ENCODE measurements at places on chromosomes 2 and 18.

DNA sequence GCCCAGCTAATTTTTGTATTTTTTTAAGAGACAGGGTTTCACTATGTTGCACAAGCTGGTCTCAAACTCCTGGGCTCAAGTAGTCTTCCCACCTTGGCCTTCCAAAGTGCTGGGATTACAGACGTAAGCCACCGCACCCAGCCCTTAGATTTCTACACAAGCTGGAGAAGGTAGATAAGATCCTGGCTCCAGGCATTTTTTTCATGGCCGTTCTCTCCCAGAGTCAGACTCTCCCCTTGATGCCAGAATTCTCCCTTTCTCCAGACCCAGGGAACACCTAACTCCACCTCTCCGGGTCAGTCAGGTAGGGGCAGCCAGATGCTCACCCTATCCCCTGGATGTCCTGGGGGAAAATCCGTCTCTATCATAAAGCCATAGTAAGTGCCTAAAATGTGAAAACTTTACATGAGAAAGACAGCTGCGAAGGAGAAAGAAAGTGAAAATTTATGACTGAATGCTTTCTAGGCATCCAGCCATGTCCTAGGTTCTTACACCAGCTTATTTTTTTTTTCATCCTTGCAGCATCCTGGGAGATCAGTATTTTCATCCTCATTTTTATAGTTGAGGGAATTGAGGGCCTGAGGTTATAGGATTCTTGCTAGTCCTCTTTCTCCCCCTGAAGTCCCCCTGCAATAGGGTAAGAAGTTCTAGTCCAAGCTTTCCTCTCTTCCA lies 16.3 kb downstream of the SIX3 start:
- no peak for DNase-seq

- DNase-seq, result no peak
Measured at GRCh38 chr2:23859983-23860382, 66.9 kb downstream of the ATAD2B start.

DNA sequence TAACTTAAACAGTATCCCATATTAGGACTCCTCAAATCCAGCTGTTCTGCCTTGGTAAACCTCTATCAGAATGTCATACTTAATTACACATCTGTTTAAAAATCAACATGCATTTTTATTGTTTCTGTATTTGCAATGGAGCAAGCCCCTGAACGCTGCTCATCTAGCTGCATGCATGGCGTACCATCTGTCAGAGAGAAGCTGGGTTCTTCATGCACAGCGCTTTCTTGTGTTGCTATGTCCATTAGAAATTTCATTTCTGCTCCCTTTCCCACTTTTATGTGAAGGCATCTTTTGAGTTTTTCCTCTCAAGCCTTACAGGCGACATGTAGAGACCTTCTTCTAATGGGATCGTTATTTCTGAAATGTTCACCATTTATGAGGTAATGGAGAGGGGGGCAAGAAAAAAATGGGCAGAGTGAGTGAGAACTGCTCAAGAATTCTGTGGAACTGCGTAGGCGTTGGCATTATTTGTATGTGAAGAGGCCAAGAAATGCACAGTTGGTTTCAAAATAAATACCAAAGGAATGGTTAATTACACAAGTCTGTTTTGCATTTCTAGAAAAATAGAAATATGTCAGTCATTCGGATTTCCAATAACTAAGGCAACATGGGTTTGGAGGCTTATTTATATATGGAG lies 31.6 kb downstream of the INSIG2 start:
- no peak for DNase-seq

DNA sequence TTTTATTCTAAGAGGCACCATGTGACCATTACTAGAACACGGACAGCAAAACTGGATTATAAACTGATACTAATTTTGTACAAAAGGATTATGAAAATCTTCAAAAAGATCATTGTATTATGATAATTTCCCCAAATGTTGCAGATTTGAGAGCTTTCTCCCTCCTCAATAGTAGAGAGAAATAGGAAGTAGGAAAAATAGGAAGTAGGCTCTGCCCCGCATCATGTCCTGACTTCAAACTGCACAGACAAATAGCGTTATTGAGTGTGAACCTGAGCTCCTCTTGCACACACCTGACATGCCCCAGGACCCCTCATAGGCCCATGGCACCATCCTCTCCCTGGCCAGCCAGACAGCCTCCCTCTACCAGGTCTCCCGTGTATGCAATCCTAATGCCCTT lies 25.4 kb downstream of the CHRNA1 start:
- DNase-seq, result no peak

- DNase-seq, result no peak
Measured at GRCh38 chr18:2948038-2948437, 64.9 kb downstream of the LPIN2 start.

DNA sequence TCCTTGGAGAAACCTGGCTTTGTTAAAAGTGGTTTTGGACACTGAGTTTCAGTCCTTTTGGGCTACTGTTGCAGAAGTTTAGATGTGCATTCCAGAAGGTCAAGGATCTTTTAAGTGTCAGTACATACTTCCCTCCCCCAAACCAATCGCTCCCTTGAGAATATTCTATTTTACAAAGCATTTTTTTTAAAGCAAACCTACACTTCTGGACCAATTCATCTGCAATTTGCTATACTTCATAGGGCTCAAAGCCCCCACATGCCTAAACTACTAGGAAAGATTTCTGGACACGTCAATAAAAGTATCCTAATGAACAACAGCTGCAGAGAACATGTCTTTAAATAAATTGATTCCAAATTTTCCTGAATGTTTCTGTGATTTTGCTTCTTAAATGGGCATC lies 157.6 kb downstream of the RDH14 start:
- no peak for DNase-seq

DNA sequence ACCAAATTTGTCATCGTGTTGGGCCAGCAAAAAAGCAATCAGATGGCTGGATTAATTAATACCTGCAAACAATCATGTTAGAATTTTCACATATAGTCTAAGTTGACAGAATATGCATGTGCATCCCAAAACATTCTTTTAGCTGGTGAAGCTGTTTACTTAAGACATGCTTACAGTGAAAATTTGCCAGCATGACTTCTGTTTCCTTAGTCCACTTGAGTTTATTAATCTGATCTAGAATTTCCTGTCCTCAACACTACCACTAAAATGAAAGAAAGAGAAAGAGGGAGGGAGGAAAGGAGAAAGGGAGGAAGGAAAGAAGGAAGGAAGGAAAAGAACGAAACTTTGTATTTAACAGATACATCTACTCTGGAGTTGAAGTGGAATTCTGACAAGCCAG lies 2109.9 kb upstream of the PIK3C3 start:
- DNase-seq, result no peak

GRCh38 chr18:46624127-46624526 lies 32.9 kb downstream of the LOXHD1 start:
- DNase-seq, result no peak

GRCh38 chr2:71467180-71467815 lies 13.9 kb downstream of the DYSF start:
- no peak for DNase-seq

All from right cardiac atrium (tissue), 5 donors.